Activated CD4-positive, alpha-beta memory T cell treated with anti-CD3 and anti-CD28 coated beads, Interleukin-2, amount 10 ng/mL, durations not matched to agents 7 days and 5 days (primary cell): ENCODE measurements at places on chromosomes 7 and 10.
A peak's percentile ranks its signal among the peaks of the same experiment; 100 is the strongest.

DNA sequence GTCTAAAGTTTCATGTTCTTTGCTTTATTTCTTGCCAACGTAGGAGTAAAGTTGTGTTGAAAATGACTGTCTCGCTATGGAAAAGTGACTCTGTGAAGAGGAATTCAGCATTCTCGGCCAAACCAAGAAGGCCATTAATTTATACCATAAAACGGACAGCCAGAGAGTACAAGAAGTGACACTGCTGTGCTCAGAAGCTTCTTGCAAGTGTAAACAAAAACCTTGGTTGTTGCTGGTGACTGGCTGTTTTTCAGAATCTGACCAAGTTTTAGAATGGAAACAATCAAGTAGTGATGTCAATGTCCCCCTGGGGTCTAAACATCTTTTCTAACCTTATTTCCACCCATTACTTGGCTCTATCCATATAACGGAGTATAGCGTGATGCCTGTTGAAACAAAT lies 201.9 kb downstream of the INHBA start:
- no peak for DNase-seq
- H3K4me1 ChIP-seq, result no peaks in the 10 kb centered on the region
- no peaks in the 10 kb centered on the region for H3K27me3 ChIP-seq
- no peak overlapping the region for H3K4me3 ChIP-seq
- no peaks in the 10 kb centered on the region for H3K36me3 ChIP-seq
- no peak overlapping the region for H3K27ac ChIP-seq

DNA sequence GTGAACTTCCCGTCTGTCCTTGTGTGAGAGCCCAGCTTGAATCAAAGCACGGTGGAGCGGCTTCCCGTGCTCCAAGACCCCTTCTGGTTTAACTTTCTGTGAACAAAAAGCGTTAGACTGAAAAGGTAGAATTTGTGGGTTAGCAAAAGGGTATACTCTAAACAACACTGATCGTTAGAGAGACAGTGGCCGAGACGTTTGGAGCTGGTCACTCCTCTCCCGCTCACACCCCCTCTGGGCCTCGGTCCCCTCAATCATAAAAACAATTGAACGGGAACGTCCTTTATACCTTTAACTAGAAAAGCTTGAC lies 502 bp downstream of the PRKRIP1 start:
- H3K4me3 ChIP-seq, result peak overlapping the region; percentile 91
- H3K36me3 ChIP-seq, result peaks cover 31% of the 10 kb centered on the region
- peak overlapping the region; percentile 77 for H3K27ac ChIP-seq
- H3K27me3 ChIP-seq, result no peaks in the 10 kb centered on the region
- no peak for DNase-seq

GRCh38 chr7:155682484-155682883 lies 38.0 kb downstream of the RBM33 start:
- H3K27ac ChIP-seq, result no peak overlapping the region
- H3K4me1 ChIP-seq, result peaks cover 35% of the 10 kb centered on the region
- DNase-seq, result no peak

DNA sequence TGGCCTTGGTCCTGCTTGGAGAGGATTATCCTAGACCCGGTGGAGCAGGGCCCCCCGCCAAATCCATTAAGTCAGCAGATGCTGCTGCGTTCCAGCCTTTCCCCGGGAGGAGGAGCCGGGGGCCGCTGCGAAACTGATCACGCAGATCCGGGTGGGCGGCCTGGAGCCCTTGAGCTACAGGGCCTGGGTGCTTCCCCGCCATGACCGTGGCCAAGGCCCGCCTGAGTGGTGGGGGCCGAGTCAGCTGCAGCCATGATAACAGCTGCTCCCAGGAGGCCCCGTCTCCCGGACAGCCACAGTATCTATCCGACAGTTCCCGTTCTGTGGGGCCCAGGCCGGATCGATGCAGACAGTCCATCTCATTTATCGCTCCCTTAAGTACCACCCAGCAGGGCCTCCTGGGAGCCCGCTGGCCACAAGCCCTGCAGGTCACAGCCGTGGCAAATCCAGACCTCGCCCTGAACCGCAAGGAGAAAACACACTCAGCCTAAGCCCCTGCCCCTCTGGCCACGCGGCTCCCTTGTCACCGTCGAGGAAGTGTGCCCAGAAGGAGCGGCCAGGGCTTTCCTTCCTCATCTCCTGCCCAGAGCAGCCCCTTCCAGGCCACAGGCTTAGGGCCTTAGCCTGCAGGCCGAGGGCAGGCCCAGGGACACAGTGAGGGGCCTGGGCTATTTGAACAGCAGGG lies 34.4 kb upstream of the SLC29A4 start:
- no peak overlapping the region for H3K27ac ChIP-seq
- no peaks in the 10 kb centered on the region for H3K4me1 ChIP-seq
- no peak for DNase-seq
- no peaks in the 10 kb centered on the region for H3K36me3 ChIP-seq
